ENCODE measurements at places on chromosomes 2 and 18. TPM values are rescaled to one million over a fixed set of nuclear protein-coding genes. Genes with fewer than 3 reads are reported as not detected.

GRCh38 chr18:48673853-48674721 is 135.3 kb downstream of the CTIF start:
- no peaks in the 10 kb centered on the region for H3K27me3 ChIP-seq
- peak; percentile 70 for DNase-seq
- H3K27ac ChIP-seq: no peak overlapping the region
- H3K4me1 ChIP-seq: peaks cover 52% of the 10 kb centered on the region

GRCh38 chr18:59918997-59919396 is 19.2 kb downstream of the PMAIP1 start:
- H3K36me3 ChIP-seq: no peaks in the 10 kb centered on the region
- H3K4me3 ChIP-seq: no peak overlapping the region
- no peak for DNase-seq
- no peaks in the 10 kb centered on the region for H3K4me1 ChIP-seq

DNA sequence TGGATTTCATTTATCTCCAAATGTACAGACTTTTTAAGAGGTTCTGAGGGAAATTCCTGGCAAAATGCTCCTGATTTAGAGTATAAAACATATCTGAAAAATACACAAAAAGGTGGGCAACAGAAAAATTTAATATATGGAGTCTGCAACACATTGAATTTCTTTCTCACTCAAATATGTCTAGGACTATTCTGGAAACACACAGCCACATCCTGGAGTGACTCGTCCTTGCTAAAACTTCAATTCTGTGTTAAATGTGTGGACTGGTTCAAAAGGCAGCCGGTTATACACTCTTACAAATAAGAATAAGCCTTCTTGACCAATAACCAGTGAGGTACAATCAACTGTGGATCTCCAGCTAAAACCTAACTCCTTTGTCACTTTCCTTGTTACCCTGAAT is 44.1 kb upstream of the RND3 start:
- H3K4me1 ChIP-seq: no peaks in the 10 kb centered on the region
- no peaks in the 10 kb centered on the region for H3K36me3 ChIP-seq
- H3K27ac ChIP-seq: no peak overlapping the region
- no peak for DNase-seq
- no peak overlapping the region for H3K4me3 ChIP-seq

- no peaks in the 10 kb centered on the region for H3K27me3 ChIP-seq
- DNase-seq: no peak
- no peak overlapping the region for H3K4me3 ChIP-seq
- no peak overlapping the region for H3K27ac ChIP-seq
- H3K36me3 ChIP-seq: no peaks in the 10 kb centered on the region
These were observed 18.2 kb downstream of the BMP10 start for GRCh38 chr2:68853035-68853434.

DNA sequence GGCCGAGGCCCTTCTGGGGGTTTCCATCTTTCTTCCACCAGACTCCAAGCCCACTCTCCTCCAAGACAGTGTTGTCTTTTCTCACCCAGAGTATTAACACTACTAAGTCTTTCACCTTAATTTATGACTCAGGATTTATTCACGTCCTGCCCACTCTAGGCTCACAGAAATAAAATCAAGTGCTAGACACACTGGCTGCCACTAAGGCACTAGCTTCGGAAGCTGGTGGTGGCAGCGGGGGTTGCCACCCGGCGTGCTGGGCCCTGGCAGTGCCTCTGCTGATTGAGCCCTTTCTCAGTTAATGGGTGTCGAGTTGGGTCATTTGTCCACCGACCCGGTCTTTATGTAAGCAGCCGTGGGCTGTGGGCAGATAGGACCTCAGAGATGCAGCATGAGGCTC is 93.6 kb upstream of the FZD5 start:
- H3K27ac ChIP-seq: no peak overlapping the region
- no peak for DNase-seq
- no peaks in the 10 kb centered on the region for H3K4me1 ChIP-seq
- H3K4me3 ChIP-seq: no peak overlapping the region

- DNase-seq: no peak
- H3K27ac ChIP-seq: no peak overlapping the region
These were observed 145.8 kb downstream of the AGPS start for GRCh38 chr2:177538323-177538722.

- H3K4me1 ChIP-seq: peaks cover 15% of the 10 kb centered on the region
- H3K4me3 ChIP-seq: no peak overlapping the region
- no peaks in the 10 kb centered on the region for H3K36me3 ChIP-seq
- peaks cover 8% of the 10 kb centered on the region for H3K27me3 ChIP-seq
These were observed 3.2 kb downstream of the CYP27A1 start for GRCh38 chr2:218785103-218785502.

GRCh38 chr2:200814276-200814815 is 2.6 kb downstream of the BZW1 start:
- H3K4me1 ChIP-seq: peaks cover 55% of the 10 kb centered on the region
- peaks cover 50% of the 10 kb centered on the region for H3K36me3 ChIP-seq
- no peak for DNase-seq
- H3K4me3 ChIP-seq: no peak overlapping the region
- H3K27me3 ChIP-seq: no peaks in the 10 kb centered on the region

GRCh38 chr2:223832241-223832903 is 5.0 kb downstream of the AP1S3 start:
- DNase-seq: no peak
- H3K4me1 ChIP-seq: peaks cover 32% of the 10 kb centered on the region
- H3K27me3 ChIP-seq: no peaks in the 10 kb centered on the region

GRCh38 chr2:97617911-97618310 is 28.0 kb upstream of the COX5B start:
- H3K4me3 ChIP-seq: no peak overlapping the region
- no peaks in the 10 kb centered on the region for H3K4me1 ChIP-seq
- H3K27ac ChIP-seq: no peak overlapping the region
- no peak for DNase-seq
- no peaks in the 10 kb centered on the region for H3K36me3 ChIP-seq

GRCh38 chr2:122167515-122167914 is 412.1 kb downstream of the TSN start:
- no peak overlapping the region for H3K27ac ChIP-seq
- no peaks in the 10 kb centered on the region for H3K4me1 ChIP-seq
- DNase-seq: no peak

- no peak overlapping the region for H3K27ac ChIP-seq
- no peak overlapping the region for H3K4me3 ChIP-seq
- H3K4me1 ChIP-seq: peaks cover 6% of the 10 kb centered on the region
- no peaks in the 10 kb centered on the region for H3K27me3 ChIP-seq
- peaks cover 99% of the 10 kb centered on the region for H3K36me3 ChIP-seq
These were observed 121.4 kb upstream of the TTC27 start for GRCh38 chr2:32506446-32506845.

- peak; percentile 77 for DNase-seq
- H3K27me3 ChIP-seq: no peaks in the 10 kb centered on the region
- peak overlapping the region; percentile 74 for H3K4me3 ChIP-seq
- peaks cover 16% of the 10 kb centered on the region for H3K4me1 ChIP-seq
- peak overlapping the region; percentile 98 for H3K27ac ChIP-seq
- peaks cover 5% of the 10 kb centered on the region for H3K36me3 ChIP-seq
These were observed 6.4 kb downstream of the ZEB2 start for GRCh38 chr2:144513388-144514101.

- no peaks in the 10 kb centered on the region for H3K36me3 ChIP-seq
- no peak overlapping the region for H3K4me3 ChIP-seq
- H3K4me1 ChIP-seq: no peaks in the 10 kb centered on the region
- DNase-seq: no peak
- no peak overlapping the region for H3K27ac ChIP-seq
These were observed 97.4 kb downstream of the DIS3L2 start for GRCh38 chr2:232058931-232059330.

DNA sequence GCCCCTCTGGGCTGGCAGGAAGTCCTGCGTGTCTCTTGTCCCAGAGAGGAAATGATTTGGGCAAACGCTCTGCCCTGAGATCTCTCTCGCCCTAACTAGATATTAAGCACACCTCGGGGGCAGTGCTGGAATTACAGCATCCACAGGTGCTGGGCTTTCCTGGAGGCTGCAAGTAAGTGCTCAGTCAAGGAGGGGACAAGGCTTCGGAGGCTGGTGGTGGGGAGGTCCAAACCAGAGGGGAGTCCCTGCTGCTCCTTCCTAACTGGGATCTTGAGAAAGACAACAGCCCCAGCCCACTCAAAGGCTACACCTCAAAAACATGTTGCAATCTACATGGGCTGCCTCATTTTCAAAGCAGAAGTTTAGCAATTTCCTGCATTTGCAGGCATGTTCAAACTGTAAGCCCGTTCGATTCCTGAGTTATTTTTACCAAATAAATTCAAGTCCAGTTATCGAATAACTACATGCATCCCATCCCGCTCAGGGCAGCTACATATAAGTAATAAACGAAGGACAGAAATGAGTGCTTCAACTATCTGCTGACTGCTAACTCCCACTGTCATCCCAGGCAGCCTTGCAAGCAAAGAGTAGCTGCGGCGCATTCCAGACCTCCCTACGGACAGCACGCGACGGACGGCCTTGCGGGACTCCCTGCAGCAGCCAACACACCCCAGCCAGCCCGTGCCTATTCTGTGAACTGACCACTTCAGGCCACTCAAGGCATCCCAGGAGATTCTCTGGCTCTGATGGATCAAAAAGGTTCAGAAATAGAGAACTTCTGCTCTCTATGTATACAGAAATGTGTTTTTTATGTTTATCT is 27.5 kb downstream of the ZNF516 start:
- no peak overlapping the region for H3K4me3 ChIP-seq
- no peaks in the 10 kb centered on the region for H3K27me3 ChIP-seq
- peaks cover 6% of the 10 kb centered on the region for H3K36me3 ChIP-seq
- peaks cover 27% of the 10 kb centered on the region for H3K4me1 ChIP-seq
- DNase-seq: no peak

DNA sequence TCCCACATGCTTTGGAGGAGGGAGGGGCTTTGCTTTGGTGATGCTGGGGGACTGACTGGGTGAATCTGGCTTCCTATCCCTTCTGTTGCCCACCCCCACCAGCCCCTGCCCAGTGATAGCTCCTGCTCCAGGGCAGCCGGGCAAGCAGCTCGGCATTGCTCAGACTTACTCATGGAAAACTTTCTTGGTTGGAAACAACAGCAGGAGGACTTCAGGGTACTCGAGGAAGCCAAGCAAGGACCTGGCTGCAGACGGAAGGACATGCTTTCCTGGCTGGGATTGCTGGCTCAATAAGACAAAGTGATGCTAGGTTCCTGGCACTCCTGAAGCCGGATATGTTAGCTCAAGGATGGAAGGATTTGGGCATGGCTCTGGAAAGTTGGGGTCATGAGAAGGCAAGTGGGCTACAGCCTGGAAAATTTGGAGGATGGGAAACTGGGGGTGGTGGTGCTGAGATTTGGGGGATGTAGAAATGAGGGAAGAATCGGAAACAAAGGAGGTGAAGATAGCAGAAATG is 3.1 kb downstream of the SPEG start:
- no peak for DNase-seq
- H3K36me3 ChIP-seq: no peaks in the 10 kb centered on the region
- H3K4me1 ChIP-seq: peaks cover 32% of the 10 kb centered on the region

GRCh38 chr2:108588070-108588668 is 53.9 kb downstream of the LIMS1 start:
- peak overlapping the region; percentile 86 for H3K27ac ChIP-seq
- H3K4me1 ChIP-seq: peaks cover 14% of the 10 kb centered on the region
- no peak overlapping the region for H3K4me3 ChIP-seq
- H3K36me3 ChIP-seq: no peaks in the 10 kb centered on the region
- peaks cover 30% of the 10 kb centered on the region for H3K27me3 ChIP-seq

DNA sequence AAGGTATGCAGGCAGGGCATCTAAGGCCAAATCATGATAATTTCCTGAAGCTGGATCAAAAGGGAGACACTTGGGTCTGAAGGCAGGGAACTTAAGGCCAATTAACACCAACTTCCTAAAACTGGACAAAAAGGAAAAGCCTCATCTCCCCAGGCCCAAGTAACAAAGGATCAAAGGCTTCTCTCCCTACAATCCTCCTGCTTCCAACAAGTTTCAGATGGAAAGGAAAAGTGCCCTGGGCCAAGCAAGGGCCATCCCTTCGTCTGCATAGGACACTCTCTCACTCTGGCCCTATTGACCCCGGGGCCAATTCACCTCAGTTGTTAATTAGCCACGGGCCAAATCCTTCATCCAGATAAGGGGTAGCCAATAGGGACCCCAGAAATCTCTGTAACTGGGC is 1335.8 kb upstream of the CDH2 start:
- H3K27ac ChIP-seq: no peak overlapping the region
- no peaks in the 10 kb centered on the region for H3K4me1 ChIP-seq
- H3K4me3 ChIP-seq: no peak overlapping the region
- H3K27me3 ChIP-seq: no peaks in the 10 kb centered on the region
- H3K36me3 ChIP-seq: no peaks in the 10 kb centered on the region
- DNase-seq: no peak

- no peak overlapping the region for H3K27ac ChIP-seq
- H3K36me3 ChIP-seq: peaks cover 14% of the 10 kb centered on the region
- no peaks in the 10 kb centered on the region for H3K4me1 ChIP-seq
- DNase-seq: no peak
- H3K4me3 ChIP-seq: no peak overlapping the region
- no peaks in the 10 kb centered on the region for H3K27me3 ChIP-seq
These were observed 37.0 kb upstream of the GRHL1 start for GRCh38 chr2:9914384-9915065.

The L3MBTL4 gene
- 11.4 TPM for total RNA-seq

The IMPACT gene
- total RNA-seq: 27.1 TPM

The OTX1 gene
- 0.23 TPM for total RNA-seq

The MREG gene
- total RNA-seq: 6.6 TPM

The RPRM gene
- total RNA-seq: 1.5 TPM

The PROKR1 gene
- total RNA-seq: not detected

The HDHD2 gene
- 34.5 TPM for total RNA-seq

The MAPK4 gene
- total RNA-seq: 0.23 TPM

The CHRNG gene
- not detected for total RNA-seq

The RGPD4 gene
- not detected for total RNA-seq

The TDRD15 gene
- total RNA-seq: 0.39 TPM

The GPR155 gene
- total RNA-seq: 11.6 TPM

The SSB gene
- total RNA-seq: 76.5 TPM

The HYCC2 gene
- total RNA-seq: 41.7 TPM

The EPHA4 gene
- total RNA-seq: 17.5 TPM

The HRH4 gene
- not detected for total RNA-seq

The SNRNP200 gene
- total RNA-seq: 130 TPM

The RAPGEF4 gene
- total RNA-seq: 2.6 TPM
